ENCODE measurements at places on chromosomes 12 and 14.

GRCh38 chr12:10747730-10748129, 24.6 kb upstream of the YBX3 start:
- DNase-seq, result no peak

DNA sequence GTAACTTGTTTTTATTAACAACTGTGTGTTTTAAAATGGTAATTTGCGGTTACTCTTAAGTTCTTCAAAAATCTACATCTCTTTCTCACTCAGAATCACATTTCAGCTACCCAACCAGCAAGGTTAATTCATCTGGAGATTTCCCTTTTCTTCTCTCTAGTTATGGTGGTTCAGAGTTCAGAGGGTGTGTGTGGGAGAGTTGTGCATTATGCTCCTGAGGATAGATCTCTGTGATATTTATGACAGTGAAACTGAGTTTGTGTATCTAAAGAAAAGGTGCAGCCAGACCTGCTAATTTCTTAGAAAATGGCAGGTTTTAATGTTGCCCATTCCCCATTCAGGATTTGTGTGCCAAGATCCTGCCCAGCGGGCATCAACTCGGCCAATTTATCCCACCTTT, 73.8 kb downstream of the TTLL5 start:
- DNase-seq, result no peak

GRCh38 chr14:66105815-66106214, 380.4 kb upstream of the CCDC196 start:
- DNase-seq, result no peak

DNA sequence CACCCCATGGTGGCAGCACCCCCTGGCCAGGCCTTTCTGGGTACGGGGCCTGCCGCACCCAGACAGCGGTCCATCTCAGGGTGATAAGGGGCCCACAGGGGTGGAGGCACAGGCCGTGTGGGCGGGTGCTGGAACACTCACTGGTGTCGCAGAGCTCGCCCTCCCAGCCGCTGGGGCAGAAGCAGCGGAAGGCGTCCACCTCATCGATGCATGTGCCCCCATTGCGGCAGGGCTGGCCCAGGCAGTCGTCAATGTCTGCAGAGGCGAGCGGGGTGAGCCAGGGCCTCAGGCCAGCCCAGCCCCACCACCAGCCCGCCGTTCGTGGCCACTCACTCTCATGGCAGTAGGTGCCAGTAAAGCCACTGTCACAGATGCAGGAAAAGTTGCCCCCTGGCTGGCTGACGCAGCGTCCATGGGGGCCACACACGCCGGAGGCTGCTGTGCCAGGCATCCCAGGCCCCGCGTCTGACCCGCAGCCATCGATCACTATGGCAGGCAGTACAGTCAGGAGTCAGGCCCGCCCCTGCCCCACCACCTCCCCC, 19.9 kb downstream of the JAG2 start:
- DNase-seq, result no peak

- DNase-seq, result no peak
Observed at GRCh38 chr12:30896461-30896860, 30.1 kb upstream of the TSPAN11 start.

GRCh38 chr14:105389976-105390848, 8.1 kb upstream of the TEX22 start:
- no peak for DNase-seq

DNA sequence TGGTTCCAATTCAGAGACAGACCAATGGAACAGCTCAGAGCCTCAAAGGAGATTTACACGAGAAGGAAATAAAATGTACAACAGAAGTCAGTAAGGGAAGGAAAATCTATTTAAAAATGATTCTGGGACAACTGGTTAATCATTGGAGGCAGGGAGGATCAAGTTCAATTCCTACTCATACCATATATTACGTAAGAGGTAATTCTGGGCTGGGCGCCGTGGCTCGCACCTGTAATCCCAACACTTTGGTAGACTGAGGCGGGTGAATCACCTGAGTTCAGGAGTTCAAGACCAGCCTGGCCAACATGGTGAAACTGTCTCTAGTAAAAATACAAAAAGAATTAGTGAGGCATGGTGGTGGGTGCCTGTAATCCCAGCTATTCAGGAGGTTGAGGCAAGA, 36.7 kb upstream of the PITPNM2 start:
- no peak for DNase-seq

DNA sequence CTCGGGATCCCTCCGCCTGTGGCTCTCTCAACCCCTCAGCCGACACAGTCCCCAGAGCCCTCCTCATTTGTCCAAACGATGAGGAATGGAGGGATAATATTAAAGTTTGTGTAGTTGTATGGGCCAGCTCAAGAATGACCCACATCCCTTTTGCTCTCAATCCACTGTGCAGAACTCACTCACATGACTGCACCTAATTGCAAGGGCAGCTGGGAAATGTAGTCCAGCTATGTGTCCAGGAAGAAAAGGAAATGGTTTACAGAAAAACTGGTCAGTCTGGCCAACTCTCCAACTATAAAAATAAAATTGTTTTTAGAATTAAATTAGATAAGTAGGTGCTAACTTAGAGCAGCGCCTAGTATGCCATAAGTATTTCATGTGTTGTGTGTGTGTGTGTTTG, 66.6 kb downstream of the GALNT8 start:
- DNase-seq, result no peak

GRCh38 chr12:79661629-79662028, 29.1 kb downstream of the PAWR start:
- no peak for DNase-seq

DNA sequence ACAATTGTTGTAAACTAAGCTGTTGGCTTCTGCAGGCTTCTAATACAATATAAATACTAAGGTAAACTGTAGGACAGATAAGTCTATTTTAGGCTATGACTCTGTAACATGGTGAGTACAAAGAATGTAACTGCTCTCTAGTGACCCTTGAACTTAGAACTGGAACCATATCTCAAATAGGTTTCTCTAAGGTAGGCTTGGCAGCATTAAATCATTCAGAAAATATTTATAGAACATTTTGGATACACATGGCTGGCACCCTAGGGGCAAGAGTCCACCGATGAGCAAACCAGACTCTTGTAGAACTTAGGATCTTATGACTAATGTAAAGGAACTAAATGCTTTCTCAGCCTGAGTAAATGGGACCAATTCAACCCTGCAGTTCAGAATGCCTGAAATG, 19.4 kb upstream of the SLC25A3 start:
- DNase-seq, result no peak

DNA sequence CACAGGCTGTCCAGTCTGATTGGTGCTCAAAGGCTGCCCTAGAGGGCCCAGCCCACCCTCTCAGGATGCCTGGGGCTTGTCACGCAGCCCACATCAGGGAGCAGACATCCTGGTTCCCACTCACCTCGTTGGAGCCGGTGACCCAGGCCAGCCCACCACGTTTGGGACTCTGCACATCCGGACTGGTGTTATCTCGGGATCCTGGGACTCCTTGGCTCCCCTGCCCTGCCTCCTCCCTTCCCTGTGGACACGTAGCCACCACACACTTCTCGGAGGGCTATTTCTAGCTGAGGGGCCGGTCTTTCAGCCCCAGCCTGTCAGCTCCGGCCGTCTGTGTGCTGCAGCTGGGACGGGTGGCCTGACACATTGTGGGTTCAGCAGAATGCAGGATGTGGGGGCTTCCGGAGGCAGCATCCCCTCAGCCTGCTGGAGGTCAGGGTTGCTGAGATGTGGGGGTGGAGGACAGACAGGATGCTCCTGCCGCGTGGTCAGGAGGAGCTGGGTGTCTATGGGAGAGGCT, 12.8 kb upstream of the FGF23 start:
- no peak for DNase-seq

- no peak for DNase-seq
Observed at GRCh38 chr14:60632777-60633176, 16.5 kb downstream of the SIX1 start.

DNA sequence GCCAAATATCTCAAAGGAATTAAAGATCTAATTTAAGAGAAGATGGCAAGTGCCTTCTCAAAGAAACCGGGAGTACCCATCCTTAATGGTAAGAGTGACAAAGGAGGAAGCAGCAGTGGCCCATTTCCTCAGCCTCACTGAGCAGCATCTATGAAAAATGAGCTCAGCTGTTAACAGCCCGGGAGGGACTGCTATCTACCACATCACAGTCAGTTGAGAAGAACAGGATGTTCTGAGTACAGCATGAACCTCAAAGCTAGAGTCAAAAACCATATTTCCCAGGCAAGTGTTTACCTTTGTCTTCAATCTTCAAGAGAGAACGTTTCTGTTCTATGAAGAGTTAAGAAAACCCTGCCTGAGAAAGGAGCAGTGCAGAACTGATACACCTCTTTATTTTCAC, 115.0 kb downstream of the BTG1 start:
- DNase-seq, result peak; percentile 17

GRCh38 chr14:66442953-66443571, 43.1 kb upstream of the CCDC196 start:
- DNase-seq, result no peak

- no peak for DNase-seq
Observed at GRCh38 chr12:127509066-127509778, 757.7 kb upstream of the TMEM132C start.

GRCh38 chr12:112989806-112990205, 11.5 kb downstream of the OAS2 start:
- DNase-seq, result no peak

DNA sequence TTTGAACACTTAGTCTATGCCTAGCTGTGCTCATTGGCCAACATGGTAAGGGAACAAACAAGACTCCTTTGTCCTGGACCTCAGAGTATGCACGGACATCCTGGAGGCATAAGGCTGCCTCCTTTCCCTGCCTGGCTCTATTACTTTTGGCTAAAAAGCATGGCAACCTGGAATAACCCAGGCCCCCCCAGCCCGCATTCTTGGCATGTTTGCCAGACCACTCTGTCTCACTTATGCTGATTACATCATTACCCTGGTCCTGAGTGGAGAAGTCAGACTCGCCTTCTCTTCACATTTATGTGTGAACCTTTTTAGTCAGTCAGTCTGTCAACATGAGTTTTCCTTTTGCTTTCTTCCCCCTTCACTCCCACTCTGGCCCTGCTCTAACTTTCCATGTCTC, 58.0 kb upstream of the ELK3 start:
- DNase-seq, result no peak

DNA sequence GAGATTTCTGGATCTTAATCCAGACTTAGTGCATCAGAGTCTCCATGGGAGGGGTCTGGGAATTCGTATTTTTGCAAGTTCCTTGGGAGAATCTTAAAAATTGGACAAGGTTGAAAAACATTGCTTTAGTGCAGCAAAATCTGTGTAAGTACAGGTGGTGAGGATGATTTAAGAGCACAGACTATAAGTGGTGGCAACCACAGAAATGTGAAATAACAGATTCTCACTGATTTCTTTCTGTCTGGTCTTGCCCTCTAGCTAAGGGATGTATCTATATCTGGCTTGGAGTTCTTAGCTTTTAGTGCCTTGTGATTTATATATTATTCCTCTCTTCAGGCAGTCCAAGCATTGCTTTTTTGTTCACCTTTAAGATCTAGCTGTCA, 116.2 kb downstream of the DIP2B start:
- no peak for DNase-seq

- no peak for DNase-seq
Observed at GRCh38 chr12:129771238-129771637, 132.6 kb downstream of the TMEM132D start.

DNA sequence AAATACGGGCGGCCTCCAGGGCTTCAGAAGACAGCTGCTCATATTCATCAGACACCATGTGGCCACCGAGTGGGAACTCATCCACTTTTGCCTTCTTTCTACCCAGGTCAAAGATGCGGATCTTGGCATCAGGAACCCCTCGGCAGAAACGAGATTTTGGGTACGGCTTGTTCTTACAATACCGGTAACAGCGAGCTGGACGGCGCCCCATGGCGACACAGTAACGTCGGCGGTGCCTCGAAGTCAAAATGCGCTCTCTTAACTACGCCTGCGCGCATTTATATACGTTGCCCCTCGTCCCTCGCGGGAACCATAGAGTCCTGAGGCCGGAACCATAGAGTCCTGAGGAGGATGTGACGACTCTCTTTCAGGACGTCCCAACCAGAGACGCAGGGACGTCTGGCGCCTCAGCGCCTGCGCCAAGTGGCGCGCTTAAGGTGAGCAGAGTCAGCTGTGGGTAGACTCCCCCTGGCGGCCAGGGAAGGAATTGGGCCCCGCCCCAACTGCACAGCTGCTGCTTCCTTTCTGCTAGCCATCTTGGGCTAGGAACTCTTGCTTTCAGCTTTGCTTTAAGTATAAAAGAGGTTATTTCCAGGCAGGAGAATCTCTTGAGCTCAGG, at the start of gene RPL10L:
TSS of gene RPL10L (minus strand) at position 256 of the 619 bp plus-strand sequence. CDS start at position 211, 45 bp downstream.
- no peak for DNase-seq

GRCh38 chr12:74111688-74112360, 425.8 kb upstream of the ATXN7L3B start:
- no peak for DNase-seq

GRCh38 chr14:96167224-96168148, 37.2 kb upstream of the BDKRB2 start:
- DNase-seq, result no peak

GRCh38 chr12:54631988-54632728, 2.5 kb downstream of the LACRT start:
- no peak for DNase-seq

- DNase-seq, result no peak
Observed at GRCh38 chr12:94545935-94546771, 86.5 kb upstream of the CEP83 start.

DNA sequence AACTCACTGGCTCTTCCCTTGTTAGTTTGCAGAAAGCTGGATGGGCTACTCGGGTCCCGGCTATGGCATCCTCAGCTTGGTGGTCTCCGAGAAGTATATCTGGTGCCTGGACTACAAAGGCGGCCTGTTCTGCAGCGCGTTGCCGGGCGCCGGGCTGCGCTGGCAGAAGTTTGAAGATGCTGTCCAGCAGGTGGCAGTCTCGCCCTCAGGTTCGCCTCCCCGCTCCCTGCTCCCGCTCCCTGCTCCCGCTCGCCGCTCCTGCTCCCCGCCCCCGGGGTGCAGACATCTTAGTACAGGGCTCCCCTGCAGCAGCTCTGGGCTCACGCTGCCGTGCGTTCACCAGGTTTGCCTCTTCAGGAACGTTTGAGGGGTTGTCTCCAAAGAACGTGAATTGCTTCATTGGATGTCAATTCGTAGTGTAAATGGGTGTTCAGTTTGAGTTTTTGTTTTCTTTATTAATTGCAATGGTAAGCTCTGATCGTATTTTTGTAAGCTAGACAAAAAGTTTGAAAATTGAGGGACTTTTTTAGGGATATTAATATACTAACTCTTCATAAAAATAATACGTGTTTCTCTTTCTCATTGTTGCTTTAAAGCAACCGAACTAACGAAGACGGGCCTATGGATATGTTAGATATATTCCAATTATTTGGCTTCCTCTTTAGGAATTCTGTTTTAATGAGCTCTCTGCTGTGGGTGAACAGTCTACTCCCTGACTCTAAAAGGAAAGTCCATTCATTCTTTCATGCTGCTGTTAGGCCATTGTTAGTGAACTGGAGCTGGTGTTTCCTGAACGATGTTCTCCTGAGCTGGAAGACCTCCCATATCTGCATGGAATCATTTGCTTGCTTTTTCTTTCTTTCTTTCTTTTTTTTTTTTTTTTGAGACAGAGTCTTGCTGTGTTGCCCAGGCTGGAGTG, 71.3 kb downstream of the ANKRD9 start:
- DNase-seq, result peak; percentile 68
